NT2/D1 (cell line): ENCODE measurements at places on chromosomes 5 and 9.
A peak's percentile ranks its signal among the peaks of the same experiment; 100 is the strongest.

DNA sequence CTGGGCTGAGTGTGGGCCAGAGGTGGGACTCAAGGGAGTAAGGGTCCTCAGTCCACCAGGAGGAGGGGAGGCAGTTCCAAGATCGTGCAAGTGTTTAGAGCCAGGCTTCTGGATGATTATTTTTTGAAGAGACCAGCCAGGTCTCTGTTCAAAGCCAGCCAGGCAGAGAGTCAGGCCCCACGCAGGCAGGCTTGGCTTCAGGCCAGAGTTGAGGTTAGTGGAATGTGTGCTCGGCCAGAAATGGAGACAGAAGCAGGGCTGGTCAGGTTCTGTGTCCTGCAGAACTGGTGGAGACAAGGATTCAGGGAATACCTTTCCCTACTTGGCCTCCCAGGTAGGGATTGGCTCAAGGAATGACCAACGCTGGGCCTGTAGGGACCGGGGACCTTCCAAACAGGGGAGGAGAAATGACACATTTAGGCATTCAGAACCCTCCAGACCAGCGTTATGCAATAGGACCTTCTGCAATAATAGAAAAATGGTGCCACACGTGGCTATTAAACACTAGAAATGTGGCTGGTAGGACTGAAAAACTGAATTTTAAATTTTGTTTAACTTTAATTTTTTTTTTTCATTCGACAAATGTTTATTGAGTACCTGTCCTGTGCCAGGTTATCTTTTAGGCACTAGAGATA lies 106.2 kb downstream of the CMYA5 start:
- DNase-seq = no peak

GRCh38 chr5:174329738-174330137 lies 284.2 kb downstream of the NSG2 start:
- DNase-seq = no peak

DNA sequence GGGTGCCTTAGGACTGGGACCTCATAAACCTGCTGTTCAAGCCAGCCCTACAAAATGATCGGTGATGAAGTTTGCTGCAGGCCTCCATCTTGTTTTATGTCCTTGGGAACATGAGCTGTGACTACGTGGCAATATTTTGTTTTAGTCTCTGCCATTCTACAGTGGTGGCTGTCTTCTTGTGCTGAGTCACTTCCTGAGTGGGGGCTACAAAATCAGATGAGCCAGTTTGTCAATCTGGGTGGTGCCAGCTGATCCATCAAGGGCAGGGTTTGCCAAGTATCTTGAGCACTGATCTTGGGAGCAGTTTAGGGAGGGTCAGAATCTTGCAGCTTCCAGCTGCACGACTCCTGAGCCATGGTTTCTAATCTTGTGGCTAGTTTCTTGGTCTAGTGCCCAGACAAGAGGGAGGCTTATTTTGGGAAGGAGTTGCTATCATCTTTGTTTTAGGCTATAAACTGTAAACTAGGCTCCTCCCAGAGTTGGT lies 94.7 kb downstream of the YTHDC2 start:
- no peak for DNase-seq

GRCh38 chr5:108769352-108769751 lies 21.7 kb downstream of the FER start:
- no peak for DNase-seq

- DNase-seq = no peak
Observed at GRCh38 chr9:125745682-125746016, 1.5 kb upstream of the PBX3 start.

DNA sequence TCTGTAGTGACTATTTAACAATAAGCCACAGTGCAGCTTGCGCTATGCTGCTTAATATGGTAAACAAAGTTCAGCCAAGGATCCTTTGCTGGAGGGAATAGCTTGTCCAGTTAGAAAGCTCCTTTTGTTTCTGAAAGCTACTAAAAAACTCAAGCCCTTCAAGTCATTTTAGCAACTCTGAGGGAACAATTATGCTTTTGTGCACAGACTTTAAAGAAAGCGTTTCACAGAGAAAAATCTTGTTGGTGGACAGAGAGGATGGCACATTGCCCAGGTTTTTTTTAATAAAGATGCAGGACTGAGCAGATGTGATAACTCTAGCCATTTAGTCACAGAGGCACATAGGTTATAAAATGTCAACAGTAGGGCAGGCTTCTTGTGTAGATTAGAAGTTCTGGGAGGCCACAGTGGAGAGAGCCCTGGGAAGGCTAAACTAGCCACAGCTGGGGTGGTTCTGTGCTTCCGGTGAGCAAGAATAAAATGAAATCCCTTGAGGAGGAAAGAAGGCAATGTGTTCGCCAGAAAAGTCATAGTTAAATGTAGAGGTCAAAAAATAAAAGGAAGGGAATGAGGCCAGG lies 63.4 kb downstream of the ALDH7A1 start:
- no peak for DNase-seq

- DNase-seq = no peak
Observed at GRCh38 chr5:74185599-74185998, 454.9 kb downstream of the ENC1 start.

DNA sequence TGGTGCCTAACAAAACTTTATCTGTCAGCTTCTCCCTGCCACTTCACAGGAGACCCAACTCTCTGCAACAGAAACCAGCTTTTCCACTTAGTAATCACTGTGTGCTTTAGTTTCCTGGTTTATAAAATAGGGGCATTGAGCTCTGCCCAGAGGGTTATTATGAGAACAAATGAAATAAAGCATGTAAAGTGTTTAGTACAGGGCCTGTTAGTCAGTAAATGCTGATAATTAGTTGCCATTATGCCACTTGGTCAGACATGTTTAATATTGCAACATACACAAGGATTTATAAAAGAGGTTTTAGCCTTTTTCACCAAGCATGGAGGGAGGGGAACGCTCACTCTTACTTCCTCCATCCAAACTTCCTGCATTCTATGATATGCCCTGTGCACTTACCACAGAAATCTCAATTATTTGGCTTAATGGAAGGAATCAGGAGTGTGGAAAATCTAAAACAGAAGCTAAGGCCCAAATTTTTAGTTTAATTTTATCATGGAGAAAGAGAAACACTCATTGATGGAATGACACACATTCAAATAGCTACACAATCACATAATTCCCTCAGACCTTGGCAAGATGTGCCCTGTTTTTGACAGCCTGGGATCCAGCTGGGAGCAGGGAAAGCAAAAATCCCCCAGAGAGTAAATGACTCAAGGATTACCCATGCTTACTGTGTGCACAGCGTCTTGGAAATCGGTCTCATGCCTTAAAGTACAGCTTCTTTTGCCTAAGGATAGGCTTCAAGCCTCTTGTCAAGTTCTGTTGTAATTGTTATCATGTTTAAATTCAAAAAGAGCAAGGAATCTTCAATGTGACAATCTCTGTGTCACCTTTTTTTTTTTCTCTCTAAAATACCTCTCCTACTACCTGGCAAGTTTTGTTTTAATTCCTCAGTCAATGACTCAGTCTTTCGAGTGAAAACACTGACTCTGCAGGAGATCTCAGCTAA lies 34.0 kb downstream of the ZNF474 start:
- DNase-seq = no peak

- DNase-seq = no peak
Observed at GRCh38 chr9:97981846-97982682, 1.1 kb upstream of the ANP32B start.

DNA sequence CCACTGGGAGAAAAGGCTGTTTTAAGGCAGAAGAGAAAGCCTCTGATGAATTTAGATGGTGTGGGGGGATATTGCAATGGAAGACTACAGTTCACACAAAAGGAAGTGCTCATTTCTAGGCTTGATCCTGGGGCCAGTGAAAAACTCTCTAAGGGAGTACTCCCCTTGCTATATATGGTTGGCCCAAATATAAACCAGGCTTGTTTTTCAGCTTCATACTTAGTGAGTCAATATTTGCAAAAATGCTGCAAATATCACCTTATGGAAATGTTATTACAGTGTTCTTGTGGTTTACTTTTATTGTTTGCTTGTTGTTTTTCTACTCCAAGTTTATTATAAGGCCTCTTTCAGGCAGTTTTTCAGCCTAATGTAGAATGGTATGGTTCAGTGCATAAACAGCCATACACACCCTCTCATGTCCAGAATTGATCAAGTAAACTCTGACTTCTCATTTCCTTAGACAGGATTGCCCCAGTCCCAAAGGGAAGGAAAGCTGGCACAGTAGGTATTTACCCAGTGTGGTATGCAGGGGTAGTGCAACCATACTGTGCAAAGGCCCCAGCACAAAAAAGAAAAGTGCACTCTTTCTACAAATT lies 115.1 kb downstream of the FEM1C start:
- no peak for DNase-seq

DNA sequence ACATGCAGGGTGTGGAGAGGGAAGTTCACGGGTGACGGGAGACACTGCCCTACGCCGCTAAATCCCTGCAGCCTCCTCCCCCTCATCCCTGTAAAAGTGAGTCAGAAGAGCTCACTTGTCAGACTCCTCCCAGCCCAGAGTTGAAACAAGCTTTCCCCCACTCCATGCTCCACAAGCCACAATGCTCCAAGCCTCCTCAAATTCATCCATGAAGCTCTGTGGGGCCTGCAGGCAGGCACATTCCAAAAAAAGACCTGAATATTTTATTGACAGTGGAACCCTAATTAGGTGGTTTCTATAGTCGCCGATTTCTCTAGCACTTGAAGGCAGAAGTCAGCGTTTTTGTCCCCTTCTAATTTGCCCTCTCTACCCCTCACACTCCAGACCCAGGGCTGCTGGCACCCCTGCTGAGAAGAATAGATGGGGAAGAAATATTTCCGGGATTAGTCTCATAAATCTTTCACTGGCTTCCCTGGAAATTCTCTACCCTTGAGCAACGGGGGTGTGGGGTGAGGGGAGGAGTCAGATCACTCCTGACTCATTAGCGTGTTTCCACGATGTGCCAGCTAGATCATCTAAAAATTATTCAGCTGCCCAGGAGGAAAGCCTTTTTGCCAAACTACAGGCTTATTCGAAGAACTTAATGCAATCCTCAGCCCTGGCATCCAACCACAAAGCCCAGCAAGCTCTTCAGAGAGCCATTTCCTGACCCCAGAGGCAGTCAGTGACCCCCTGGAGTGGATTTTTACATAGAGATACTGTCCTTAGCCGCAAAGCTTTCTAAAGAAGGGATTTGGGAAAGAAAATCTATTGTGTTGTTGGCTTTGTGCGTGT lies 97.1 kb downstream of the ENC1 start:
- peak; percentile 81 for DNase-seq

GRCh38 chr9:134452728-134453127 lies 126.5 kb downstream of the RXRA start:
- DNase-seq = no peak

GRCh38 chr9:133484671-133485437 lies 6.0 kb upstream of the SLC2A6 start:
- DNase-seq = no peak

GRCh38 chr5:90550963-90551362 lies 7.6 kb upstream of the ADGRV1 start:
- no peak for DNase-seq

DNA sequence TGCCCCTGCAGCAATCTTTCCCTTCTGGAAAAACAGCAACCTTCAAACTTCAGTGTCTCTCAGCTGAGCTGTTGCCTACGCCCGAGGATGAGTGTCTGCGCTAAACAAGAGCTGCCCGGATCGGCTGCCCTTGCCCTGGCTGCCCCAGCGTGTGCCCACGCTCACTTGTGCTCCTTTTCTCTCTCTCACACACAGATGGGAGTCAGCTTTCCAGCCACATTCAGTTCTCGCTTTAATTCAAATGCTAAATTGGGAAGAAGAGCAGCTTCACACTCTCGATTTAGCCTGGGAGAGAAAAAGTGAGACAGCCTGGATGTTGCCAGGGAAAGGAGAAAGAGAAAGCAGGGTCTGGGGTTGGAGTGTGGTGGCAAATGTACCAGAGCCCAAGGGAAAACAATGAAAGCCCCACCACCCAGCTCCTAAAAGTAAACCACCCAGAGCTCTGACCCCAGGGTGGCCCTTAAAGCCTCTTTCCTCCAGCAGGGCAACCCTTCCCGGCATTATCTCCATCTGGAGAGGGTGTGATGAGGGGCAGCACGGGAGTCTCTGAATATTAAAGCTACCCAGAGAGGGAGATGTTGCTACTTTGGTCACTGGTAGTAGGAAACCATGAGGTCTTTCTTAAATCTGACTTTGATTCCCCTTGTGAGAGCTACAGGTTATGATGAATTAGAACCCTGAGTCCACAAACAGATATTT lies 9.9 kb upstream of the EGR1 start:
- no peak for DNase-seq

DNA sequence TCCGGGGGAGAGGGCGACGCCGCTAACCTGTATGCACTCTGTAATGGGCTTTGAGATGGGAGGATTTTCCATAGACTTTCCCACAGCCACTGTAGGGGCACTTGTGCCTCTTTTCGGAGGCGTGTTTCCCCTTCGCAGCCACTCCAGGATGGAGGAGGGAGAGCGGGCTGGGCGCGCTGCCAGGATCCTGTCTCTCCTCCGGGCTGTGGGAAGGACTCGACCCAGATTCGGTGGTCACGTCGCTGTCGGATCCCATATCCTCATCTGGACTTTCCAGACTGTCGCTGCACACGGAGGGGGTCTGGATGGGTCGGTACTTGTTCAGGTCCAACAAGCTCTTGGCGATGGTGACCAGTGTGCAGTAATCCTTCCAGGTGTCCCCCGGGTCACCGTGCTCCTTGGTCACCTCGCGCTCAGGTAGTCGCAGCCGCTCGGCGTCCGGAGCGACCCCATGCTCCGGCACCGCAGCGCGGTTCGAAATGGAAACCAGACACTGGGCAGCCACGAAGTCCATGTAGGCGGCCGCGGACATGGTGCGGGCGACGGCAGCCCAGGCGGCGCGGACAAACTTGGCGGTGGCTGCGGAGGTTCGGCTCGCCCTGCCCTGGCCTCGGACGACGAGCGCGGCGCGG lies 1.5 kb downstream of the KLF9 start:
- no peak for DNase-seq

DNA sequence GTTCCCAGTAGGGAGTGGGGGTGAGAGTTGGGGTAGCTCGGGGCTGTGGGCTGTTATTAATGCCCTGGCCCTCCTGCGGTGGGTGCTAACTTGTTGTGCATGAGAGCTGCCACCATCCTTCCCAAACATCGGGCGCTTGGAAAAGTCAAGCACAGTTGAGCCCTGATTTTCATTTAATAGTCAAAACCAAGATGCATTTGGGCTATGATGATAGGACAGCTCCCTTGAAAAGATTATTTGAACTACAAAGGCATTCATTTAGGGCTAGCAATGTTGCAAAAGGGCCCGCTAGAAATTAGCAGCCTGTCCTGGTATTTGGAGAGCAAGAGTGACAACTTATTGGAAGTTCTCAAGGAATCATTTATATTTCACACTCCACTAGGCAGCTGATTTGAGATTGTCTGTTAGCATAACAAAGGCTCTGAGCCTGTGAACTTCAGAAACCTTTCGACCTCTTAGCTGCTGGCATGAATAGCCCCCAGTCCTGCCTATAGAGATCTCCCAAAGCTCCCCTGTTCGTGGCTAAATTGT lies 128.2 kb upstream of the TMEM161B start:
- DNase-seq = no peak

DNA sequence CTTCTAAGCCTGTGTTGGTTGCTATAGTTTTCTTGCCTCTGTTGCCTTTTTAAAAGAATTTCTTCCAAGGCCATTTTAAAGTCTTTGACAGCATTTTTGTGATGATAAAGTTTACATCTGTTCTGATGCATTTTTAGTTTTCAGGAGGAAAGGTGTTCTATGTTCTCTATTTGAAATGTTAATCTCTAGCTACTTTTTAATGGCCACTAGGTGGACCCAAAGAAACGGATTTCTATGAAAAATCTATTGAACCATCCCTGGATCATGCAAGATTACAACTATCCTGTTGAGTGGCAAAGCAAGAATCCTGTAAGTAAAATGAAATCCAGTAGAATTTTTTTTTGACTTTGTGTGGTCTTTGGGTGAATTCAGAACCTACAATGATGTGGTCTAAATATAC lies 60.2 kb downstream of the MELK start:
- peak; percentile 3 for DNase-seq
